ENCODE measurements at places on chromosomes 16 and 17. TPM values are rescaled to one million over a fixed set of nuclear protein-coding genes. Genes with fewer than 3 reads are reported as not detected.

The C16orf96 gene
- total RNA-seq, result 0.11 TPM

The GGT6 gene
- total RNA-seq, result not detected

The CHST4 gene
- not detected for total RNA-seq

The FA2H gene
- 2.4 TPM for total RNA-seq

The KCNG4 gene
- total RNA-seq, result not detected

The ARHGAP23 gene
- total RNA-seq, result 33.5 TPM

DNA sequence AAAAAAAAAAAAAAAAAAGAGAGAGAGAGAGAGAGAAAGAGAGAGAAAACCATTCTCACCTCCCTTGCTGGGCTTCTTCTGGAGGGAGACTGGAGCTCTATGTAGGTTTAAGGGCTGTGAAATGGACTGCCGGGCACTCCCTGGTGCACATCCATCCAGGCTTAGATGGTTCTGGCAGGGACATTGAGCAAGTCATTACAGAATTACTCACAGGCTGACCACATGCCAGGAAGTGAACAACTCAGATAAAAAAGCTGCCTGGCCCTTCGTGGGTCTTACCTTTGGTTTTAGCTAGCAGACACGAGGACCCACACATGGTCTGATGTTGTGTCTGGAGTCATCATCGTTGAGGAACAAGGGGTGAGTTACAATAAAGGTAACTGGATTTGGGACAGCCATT lies 847.4 kb upstream of the EEF2KMT start:
- no peak overlapping the region for H3K27ac ChIP-seq
- no peaks in the 10 kb centered on the region for H3K4me1 ChIP-seq
- no peak for DNase-seq
- no peak overlapping the region for H3K4me3 ChIP-seq
- no peaks in the 10 kb centered on the region for H3K27me3 ChIP-seq

- peaks cover 8% of the 10 kb centered on the region for H3K4me1 ChIP-seq
- H3K4me3 ChIP-seq, result no peak overlapping the region
- no peak overlapping the region for H3K27ac ChIP-seq
- no peak for DNase-seq
- H3K27me3 ChIP-seq, result no peaks in the 10 kb centered on the region
Measured at GRCh38 chr17:67862614-67863217, 37.4 kb downstream of the BPTF start.

GRCh38 chr17:41512546-41513167 lies 6.0 kb downstream of the KRT15 start:
- no peaks in the 10 kb centered on the region for H3K4me1 ChIP-seq
- no peak overlapping the region for H3K4me3 ChIP-seq
- H3K27ac ChIP-seq, result no peak overlapping the region
- H3K36me3 ChIP-seq, result no peaks in the 10 kb centered on the region
- no peak for DNase-seq
- no peaks in the 10 kb centered on the region for H3K27me3 ChIP-seq

- H3K27me3 ChIP-seq, result no peaks in the 10 kb centered on the region
- no peaks in the 10 kb centered on the region for H3K4me1 ChIP-seq
- H3K27ac ChIP-seq, result no peak overlapping the region
- H3K36me3 ChIP-seq, result no peaks in the 10 kb centered on the region
Measured at GRCh38 chr17:77266891-77267341, 126.1 kb downstream of the SEC14L1 start.

- no peaks in the 10 kb centered on the region for H3K27me3 ChIP-seq
- no peak overlapping the region for H3K27ac ChIP-seq
- H3K4me3 ChIP-seq, result no peak overlapping the region
- DNase-seq, result peak; percentile 59
- no peaks in the 10 kb centered on the region for H3K4me1 ChIP-seq
- peaks cover 83% of the 10 kb centered on the region for H3K36me3 ChIP-seq
Measured at GRCh38 chr17:47978324-47978723, 7.4 kb downstream of the CDK5RAP3 start.

GRCh38 chr16:56747486-56748045 lies 17.6 kb downstream of the NUP93 start:
- no peak for DNase-seq
- no peaks in the 10 kb centered on the region for H3K27me3 ChIP-seq
- H3K4me3 ChIP-seq, result no peak overlapping the region
- H3K36me3 ChIP-seq, result no peaks in the 10 kb centered on the region

GRCh38 chr17:42493319-42493718 lies 34.6 kb downstream of the ATP6V0A1 start:
- peaks cover 9% of the 10 kb centered on the region for H3K4me1 ChIP-seq
- no peak overlapping the region for H3K4me3 ChIP-seq
- DNase-seq, result no peak
- H3K27ac ChIP-seq, result no peak overlapping the region
- H3K27me3 ChIP-seq, result no peaks in the 10 kb centered on the region

- H3K27me3 ChIP-seq, result no peaks in the 10 kb centered on the region
- peak overlapping the region; percentile 92 for H3K27ac ChIP-seq
- peak; percentile 96 for DNase-seq
- H3K4me1 ChIP-seq, result peaks cover 20% of the 10 kb centered on the region
Measured at GRCh38 chr16:85321509-85322271, 209.4 kb upstream of the CIBAR2 start.

DNA sequence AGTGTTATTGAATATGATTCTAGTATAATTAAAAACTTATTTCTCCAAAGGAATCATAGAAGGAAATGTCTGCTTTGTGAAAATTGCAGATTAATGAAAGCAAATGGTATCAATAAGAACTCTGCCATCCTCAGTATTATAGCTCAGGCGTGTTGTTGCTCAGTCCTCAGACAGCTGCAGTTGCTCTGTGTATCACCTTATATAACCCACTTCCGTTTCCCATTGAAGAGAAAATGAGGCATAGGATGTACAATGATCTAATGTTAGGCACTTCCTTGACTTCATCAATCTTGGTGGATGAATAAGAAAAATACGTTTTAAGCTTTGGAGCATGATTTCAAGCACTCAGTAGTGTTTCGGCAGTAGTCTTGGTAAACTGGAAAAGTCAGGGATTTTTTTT lies 14.1 kb downstream of the MFSD11 start:
- no peak overlapping the region for H3K4me3 ChIP-seq
- no peaks in the 10 kb centered on the region for H3K36me3 ChIP-seq
- H3K4me1 ChIP-seq, result no peaks in the 10 kb centered on the region
- no peak overlapping the region for H3K27ac ChIP-seq
- no peak for DNase-seq
- H3K27me3 ChIP-seq, result no peaks in the 10 kb centered on the region

- no peak overlapping the region for H3K4me3 ChIP-seq
- no peaks in the 10 kb centered on the region for H3K27me3 ChIP-seq
- no peak overlapping the region for H3K27ac ChIP-seq
- no peaks in the 10 kb centered on the region for H3K36me3 ChIP-seq
- no peak for DNase-seq
- no peaks in the 10 kb centered on the region for H3K4me1 ChIP-seq
Measured at GRCh38 chr17:82309656-82310570, 7.5 kb downstream of the CD7 start.

Measured in thyroid gland (tissue), 4 donors.